Endothelial cell (in vitro differentiated cells): ENCODE measurements at places on chromosomes 2 and 18.

GRCh38 chr18:41939326-41939725, 15.7 kb upstream of the PIK3C3 start:
- no peak for DNase-seq

GRCh38 chr2:41610501-41611190, 437.2 kb upstream of the PKDCC start:
- DNase-seq = no peak

DNA sequence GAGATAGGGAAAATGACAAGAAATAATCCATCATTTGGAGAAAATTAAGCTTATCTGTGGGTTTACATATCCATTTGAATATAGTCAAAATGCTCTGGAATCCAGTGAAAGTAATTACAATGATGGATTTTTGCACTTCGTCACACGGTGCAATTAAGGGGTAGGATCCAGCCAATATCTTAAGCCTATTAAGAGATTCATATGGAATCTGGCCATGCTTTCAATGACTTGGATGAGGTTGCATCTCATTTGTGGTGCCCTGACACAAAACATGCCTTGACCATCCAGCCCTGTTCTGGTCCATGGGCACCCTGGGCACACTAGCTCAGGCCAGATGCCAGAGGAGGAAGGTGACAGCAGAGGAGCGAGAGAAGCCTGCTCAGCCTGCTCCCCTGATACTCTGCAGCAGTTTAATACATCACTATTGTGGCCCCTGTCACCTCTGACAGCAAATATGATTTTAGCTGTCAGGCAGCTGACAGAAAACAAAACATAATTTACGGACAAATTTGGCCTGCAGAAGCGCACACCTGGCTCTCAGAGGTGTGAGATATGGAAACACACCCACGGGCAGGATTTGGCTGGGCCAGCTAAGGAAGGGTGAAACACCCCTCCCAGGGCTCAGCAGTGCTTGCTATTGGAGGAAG, 94.1 kb upstream of the ST8SIA3 start:
- DNase-seq = no peak

- DNase-seq = no peak
These were observed 128.6 kb downstream of the LRATD1 start for GRCh38 chr2:14761118-14761517.

DNA sequence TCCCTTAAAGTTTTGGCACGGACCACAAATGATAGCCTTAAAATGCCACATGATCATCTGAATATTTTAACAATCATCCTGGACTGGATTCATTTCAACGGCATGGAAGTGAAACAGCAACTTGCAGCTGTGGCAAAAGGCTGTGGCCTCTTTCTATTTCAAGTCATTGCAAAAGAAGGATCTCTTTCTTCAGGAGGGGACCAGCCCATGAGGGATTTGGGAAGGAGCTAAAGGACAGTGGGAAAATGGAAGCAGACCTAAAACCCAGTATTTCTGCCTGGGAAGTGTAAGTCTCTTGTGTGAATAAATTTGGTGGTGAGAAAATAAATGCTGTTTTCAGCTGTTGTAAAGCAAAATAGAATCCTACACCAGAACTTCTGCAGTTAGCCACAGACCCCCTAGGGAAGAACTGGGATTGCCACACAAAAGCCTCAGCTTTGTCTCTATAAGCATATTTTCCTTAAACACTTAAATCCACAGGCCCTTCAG, 107.3 kb upstream of the ZFP36L2 start:
- no peak for DNase-seq

GRCh38 chr2:42859006-42859552, 66.7 kb upstream of the HAAO start:
- peak; percentile 82 for DNase-seq

DNA sequence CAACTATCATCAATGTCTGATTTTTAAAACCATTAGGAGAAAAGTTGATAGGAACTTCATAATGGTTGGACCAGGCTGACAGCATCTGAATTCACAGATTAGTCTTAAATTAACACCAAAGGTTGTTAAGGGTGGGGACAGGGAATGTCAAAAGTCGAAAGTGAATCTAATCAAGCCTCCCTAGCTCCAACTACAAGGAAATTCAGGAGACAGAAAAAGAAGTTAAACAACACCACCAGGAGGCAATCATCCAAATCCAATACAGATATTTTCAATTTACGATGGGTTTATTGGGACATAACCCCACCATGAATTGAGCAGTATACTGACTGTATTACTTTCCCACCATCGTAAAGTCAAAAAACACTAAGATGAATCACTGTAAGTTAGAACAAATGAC, 32.8 kb downstream of the ATF2 start:
- no peak for DNase-seq

- no peak for DNase-seq
These were observed 89.6 kb downstream of the COMMD1 start for GRCh38 chr2:61995065-61995464.

DNA sequence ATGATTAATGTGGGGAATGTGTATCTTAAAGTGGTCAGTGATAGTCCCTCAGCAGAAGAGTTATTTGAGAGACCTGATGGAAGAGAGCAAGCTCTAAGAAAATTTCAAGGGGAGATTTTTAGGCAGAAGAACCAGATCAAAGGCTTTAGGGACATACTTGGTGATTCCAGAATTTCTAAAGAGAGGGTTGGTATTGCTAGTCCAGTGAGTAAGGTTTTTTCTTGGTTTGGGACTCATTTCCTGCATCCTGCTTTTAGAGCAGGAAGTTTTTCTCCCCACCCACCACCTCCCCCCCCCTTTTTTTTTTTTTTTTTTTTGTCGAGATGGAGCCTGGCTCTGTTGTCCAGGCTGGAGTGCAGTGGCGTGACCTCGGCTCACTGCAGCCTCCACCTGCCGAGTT, 42.7 kb upstream of the DYSF start:
- DNase-seq = no peak

DNA sequence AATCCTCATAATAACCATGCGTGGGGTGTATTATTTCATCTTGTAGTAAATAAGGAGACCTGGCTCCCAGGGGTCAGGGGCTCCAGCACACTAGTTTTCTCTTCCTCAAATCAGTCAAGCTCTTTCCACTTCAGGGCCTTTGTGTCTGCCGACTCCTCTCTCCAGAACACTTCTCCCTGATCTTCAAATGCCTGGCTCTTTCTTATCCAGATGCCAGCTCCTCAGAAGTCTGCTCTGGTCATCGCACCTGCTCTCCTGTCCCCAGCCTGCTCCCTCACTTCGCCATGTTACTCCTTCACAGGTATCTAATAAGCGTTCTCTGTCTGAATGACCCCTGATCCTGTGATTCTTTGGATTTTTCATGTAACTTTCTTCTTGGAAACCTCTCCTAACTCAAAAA, 62.0 kb downstream of the GYPC start:
- no peak for DNase-seq

DNA sequence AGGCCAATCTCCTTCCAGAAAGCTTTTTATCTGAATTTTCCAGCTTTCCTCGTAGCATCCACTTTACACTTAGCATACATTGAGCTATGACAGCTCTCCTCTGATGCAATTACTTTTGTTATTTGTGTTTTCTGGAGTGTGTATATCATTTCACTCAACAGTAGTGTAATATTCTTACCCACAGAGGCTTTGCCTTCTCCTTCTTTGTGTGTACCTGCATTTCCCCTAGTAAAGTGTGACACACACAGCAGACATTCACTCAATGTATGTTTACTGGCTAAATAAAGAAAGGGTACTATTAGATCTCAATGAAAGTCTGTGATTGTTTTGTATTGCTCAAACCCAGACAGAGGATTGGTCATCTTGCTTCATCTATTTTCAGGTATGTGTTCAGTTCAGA, 193.7 kb upstream of the MEX3C start:
- DNase-seq = no peak

DNA sequence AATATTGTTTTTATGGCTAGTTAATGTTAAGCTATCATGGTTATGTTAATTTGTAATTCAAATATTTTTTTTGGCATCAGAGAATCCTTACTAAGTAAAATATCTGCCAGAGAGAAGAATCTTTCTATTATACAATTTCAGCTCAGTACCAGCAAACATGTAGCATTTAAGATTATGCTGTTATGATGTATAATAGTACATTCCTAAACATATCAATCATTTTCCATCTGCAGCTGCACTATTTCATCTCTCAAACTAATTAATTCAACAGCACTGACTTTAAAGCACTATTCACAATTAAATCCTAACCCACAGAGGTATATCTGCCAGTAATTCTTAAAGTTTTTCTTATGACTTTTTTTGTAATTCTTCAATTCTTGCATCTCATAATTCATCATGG, 250.6 kb downstream of the CD226 start:
- DNase-seq = no peak

DNA sequence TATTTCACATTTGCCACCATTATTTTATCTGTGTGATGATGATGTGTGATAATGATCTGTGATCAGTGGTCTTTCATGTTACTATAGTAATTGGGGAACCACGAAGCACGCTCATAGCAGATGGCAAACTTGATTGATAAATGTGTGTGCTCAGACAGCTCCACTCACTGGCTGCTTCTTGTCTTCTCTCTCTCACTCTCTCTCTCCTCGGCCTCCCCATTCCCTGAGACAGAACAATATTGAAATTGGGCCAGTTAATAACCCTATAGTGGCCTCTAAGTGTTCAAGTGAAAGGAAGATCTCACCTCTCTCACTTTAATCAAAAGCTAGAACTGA, 60.7 kb upstream of the RAPGEF4 start:
- no peak for DNase-seq

GRCh38 chr2:191846515-191847476, at the start of gene CAVIN2:
Gene CAVIN2, minus strand, starts transcription at chr2:191847088. Its CDS starts 163 bp downstream, at chr2:191846925.
- DNase-seq = no peak

DNA sequence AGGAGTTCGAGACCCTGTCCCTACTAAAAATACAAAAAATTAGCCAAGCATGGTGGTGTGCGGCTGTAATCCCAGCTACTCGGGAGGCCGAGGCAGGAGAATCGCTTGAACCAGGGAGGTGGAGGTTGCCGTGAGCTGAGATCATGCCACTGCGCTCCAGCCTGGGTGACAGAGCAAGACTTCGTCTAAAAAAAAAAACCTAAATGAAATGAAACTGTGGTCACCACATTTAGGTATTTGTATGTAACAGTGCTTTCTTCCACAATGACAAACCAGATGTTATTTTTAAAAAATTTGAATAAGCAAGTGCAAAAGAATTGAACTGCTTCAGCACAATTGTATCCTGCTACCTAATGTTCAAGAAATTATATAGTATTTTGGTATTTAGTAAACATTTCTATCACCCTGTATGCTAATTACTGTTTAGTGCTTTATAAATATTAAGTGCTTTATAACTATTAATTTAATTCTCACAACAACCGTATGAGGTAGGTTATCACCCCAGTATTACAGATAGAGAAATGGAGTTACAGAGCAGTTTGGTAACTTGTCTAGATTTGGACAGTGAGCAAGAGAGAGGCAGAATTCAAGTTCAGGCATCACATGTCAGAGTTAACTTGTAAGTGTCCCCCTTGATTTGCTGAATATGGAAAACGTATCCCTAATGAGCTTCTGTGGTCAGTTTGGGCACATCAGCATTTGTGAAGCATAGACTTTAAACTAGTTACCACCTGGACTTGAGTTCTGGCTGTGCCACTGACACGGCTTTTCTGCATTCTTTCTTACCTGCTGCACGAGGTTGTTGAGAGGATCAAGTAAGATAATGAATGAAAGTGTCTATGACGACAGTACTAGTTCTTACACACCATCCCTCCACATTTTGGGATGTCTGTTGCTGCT, 14.4 kb downstream of the PHLPP1 start:
- no peak for DNase-seq

DNA sequence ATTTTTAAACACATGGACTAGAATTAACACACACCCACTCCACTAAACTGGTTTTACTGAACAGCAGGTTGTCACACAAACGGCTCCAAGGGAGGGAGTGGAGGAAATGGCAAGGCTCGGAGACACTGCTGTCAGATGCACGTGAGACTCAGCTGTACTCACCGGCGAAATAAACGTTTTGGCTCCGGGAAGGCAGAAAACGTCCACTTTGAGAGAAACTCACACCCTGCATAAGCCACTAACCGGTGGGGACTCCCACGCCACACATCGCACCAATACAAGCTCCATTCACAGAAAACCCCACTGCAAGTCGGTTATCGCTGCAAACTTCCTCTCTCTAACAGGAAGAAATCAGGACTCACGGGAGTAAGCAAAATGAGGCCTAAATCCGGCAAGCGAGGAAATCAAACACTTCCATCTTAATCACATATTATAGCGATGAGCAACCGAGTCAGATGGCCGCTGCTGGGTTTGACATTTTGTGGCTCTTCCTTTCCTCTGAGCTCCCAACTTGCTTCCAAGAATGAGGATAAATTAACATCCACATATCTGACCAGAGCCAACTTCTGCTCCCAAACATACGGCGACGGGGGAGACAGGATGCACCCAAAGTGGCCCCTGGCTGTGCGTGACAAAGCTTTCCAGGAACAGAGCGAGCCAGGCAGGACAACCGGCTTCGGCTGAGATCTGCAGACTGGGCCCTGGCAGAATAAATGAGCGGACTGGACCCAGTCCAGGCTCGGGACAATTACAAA, 63.5 kb downstream of the HDAC4 start:
- DNase-seq = no peak

- no peak for DNase-seq
These were observed 1.1 kb downstream of the FNDC4 start for GRCh38 chr2:27493948-27494283.

DNA sequence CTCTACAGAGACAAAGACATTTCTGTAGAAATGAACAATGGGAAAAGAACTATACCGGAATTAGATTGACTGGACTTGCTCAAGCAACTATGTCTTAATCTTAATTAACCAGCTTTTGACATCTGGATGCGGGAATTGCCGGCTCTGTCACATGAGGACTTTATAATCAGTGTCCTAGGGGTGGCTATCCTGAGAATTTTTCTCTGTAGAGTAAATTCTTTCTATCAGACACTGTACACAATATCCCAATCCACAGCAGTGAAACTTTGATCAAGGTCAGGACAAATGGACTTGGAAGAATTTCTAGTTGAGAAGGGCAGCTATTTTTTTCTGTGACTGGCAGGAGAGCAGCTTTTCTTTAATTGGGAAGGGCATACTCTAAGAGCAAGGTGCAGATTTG, 322.1 kb downstream of the HRH4 start:
- DNase-seq = no peak

DNA sequence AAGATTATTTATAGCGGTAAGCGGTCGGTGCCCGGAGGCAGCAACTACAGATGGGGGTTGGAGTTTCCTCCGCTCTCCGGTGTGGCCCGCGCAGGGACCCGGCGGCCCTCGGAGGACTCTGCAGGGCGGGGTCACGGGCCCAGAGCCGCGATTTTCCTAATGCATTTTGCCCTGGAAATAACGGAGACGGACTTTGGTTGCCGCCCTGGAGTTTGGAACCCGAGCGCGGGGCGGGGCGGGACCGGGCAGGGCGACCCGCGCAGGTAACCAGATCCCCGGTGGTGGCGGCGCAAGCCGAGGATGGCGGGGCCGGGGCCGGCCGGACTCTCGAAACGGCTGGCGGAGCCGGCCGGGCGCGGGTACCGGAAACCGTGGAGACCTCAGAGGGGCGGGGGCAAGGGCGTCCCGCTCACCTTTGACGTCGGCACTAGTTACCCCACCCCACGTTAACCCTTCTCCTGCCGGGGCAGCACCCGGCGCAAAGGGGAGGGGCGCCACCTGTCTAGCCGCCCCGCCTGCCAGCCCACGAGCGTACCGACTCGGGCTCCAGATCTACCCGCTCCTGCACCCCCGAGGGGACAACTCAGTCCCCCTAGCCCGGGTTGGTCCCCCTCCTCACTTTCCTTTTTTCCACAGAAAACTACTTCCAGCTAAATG, 2.9 kb downstream of the CYP26B1 start:
- no peak for DNase-seq
